ENCODE measurements at places on chromosomes 1 and 21.

GRCh38 chr1:165376041-165376810, 19.7 kb upstream of the LMX1A start:
- DNase-seq: no peak

DNA sequence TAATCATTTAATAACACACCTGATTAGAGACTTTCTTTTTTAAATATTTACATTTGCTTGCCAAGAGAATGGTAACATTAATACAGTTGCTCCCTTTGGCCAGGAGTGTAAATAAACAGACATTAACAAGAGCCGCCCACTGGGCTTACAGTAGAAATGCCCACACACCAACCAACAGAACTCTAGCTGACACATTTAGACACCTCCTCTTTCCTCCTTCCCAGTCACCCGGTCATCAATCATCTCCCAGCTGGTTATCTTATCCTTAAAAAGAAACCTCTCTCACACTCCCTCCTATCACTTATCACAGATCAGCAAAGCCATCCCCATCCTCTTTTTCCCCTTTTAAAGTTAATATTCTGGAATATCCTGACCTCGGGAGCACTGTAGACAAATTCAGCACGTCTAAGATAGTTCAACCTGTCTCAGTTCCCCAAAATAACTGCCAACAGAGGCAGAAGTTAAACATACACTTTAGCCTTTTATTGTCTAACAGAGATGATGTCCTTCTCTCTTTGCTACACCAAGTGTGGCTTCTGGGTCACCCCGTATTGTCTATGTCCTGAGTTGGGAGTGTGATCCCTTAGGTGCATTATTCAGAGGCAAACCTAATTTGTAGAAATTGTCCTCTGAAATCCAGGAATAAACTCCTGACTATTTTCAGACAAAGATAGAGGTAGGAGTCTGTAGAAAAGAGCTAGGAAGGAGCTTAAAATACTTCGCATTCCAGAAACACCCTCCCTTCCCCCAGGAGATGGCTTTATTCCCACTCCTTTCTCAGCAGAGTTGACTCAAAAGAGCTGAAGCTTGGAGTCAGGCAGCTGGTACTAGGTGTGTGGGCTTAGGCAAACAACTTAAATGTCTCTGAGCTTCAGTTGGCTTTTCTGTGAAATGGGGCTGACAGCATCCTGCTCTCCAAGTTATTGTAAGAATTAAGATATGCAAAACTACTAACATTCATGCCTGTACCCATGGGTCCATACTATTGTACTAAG, 8.8 kb downstream of the MYCL start:
- DNase-seq: no peak

DNA sequence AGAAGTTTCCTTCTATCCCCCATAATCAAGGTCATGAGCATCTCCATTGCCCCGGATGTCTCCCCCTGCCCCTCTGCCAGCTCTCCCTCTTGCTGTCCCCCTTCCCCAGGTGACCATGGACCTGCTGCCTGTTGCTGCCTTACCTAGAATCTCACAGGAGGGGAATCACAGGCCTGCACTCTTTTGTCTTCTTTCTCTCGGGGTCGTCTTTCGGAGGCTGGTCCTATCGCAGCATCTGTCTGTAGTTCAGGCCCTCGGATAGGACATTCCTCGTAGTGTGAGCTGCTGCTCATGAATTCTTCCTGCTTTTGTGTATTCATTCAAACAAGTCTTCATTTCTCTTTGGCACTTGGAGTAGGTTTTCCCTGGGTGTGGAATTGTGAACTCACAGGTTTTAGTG, 39.9 kb upstream of the ACTRT2 start:
- DNase-seq: no peak

- no peak for DNase-seq
Measured at GRCh38 chr1:169486281-169487051, 722 bp upstream of the SLC19A2 start.

GRCh38 chr1:202266061-202266765, 72.6 kb downstream of the LGR6 start:
- no peak for DNase-seq

- DNase-seq: no peak
Measured at GRCh38 chr1:109274533-109275476, 8.1 kb downstream of the PSRC1 start.

DNA sequence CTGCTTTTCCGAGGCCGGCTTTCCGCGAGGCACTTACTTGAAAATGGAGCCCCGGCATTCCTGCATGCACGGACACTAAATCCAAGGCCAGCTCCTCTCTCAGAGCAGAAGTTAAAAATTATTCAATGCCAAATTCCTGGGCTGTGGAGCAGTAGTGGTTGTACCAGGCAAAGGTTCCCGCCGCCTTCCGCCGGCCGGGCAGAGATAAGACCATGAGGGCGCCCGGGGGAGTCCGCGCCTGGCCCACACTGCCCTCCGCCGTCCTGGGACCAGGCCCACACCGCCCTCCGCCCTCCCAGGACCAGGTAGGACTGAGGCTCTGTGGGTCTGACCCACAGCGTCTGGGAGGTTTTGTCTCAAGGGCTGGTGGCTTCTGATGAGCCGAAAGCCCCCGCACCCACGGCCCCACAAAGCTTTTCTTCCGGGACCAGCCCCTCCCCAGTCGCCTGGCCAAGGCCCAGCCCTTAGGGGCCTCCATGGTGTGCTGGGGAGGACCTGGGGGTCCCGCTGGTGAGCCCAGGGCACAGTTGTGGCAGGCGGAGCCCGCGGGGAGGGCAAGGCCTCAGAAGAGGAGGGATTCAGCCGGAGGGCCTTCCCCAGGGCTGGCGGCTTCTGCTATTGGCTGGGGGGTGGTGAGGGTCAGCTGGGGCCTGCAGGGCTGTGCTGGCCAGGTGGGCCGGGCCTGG, 12.7 kb upstream of the C1orf159 start:
- no peak for DNase-seq

DNA sequence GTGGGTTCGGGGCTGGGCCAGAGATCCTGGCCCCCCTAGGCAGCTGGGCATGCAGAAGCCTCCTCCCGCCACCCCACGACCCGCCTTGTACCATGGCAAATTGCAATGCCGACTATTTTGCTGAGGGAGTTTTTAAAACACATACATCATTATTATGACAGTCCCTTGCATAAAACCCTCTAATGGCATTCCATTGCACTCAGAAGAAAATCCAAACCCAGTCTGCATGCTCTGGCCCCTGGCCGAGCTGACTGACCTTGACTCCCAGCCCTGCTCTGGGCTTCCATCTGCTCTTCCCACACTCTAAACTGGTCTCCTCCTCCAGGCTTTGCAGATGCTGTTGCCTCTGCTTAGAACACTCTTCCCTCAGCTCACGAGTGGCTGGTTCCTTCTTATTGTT, 28.0 kb downstream of the PADI2 start:
- DNase-seq: no peak

DNA sequence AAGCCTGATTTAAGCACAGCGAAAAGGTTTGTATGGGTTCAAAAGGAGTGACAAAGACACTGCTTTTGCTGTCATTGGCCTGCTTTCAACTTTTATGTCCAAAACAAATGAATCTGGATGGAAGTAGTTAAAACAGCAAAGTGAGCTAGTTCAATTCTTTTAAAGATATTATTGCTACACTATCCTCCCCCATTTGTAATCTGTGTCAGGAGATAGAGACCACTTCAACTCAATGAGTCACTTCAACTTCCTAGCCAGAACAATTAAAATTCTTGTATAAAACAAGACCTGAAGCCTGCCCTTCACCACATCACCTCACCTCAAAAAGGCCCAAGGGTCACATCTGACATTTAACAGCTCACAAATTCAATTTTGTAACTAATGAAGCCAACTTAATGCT, 364.1 kb upstream of the LYPLAL1 start:
- no peak for DNase-seq

GRCh38 chr1:3423245-3423829, 31.1 kb upstream of the ARHGEF16 start:
- DNase-seq: no peak

DNA sequence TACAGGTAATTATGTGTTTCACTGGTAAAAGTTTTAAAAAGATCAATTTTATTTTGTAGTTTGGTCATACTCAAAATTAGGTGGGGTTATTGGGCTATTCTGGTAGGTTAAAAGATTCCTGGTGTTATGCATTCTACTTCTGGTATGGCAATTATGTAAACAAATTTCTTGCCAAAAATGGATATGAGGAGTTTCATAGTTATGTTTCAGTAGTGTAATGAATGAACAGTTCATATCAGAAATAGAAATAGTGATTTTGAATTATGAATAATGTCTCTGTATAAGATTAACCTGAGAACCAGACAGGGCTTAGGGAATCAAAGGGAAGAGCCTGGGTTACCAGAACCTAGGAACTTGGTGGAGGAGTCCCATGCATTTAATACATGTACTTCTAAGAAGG, 15.9 kb downstream of the ATF6 start:
- no peak for DNase-seq

- no peak for DNase-seq
Measured at GRCh38 chr1:33828654-33829053, 35.2 kb upstream of the HMGB4 start.

GRCh38 chr1:8662380-8663072, 154.9 kb downstream of the RERE start:
- DNase-seq: no peak

DNA sequence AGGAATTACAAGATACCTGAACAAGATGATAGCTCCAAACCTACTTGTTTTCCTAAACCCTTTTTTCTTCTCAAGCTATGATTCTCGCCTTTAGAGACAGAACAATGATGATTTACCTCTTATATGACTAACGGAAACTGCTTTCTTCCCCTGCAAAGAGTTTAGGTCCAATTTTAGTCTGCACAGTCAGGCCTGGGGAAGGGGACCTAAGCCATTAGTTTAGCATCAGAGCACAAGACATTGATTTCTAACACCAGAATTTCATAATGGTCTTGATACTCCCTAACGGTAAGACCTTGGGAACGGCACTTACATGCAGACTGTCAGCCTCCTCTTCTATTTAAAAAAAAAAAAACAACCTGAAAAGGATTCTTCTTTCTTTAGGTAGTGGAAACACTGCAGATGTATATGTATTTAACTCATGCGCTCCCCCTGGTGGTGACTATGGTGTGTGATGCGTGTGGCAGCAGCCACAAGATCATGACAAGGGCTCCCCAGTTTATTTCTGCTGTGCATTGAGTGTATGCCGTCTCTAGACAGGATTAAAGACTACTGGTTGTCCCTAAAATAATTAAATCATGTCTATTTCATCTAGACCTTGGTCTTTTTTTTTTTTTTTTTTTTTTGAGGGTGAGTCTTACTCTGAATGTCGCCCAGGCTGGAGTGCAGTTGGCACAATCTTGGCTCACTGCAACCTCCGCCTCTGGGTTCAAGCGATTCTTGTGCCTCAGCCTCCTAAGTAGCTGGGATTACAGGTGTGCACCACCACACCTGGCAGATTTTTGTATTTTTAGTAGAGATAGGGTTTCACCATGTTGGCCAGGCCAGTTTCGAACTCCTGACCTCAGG, 37.3 kb upstream of the TMEM222 start:
- peak; percentile 84 for DNase-seq

GRCh38 chr21:46110499-46111192, 12.7 kb downstream of the COL6A2 start:
- DNase-seq: no peak
